Tibial nerve (tissue), 4 donors: ENCODE measurements at places on chromosomes 16 and 17.

GRCh38 chr17:49552070-49552751 lies 23.5 kb upstream of the NXPH3 start:
- DNase-seq = no peak

- no peak for DNase-seq
Measured at GRCh38 chr16:15606518-15607220, 36.3 kb downstream of the MARF1 start.

- DNase-seq = no peak
Measured at GRCh38 chr16:29662000-29662728, 883 bp upstream of the SPN start.

- no peak for DNase-seq
Measured at GRCh38 chr17:58224315-58224714, 5.3 kb upstream of the MKS1 start.

GRCh38 chr16:59514651-59515050 lies 780.5 kb upstream of the GOT2 start:
- DNase-seq = no peak

DNA sequence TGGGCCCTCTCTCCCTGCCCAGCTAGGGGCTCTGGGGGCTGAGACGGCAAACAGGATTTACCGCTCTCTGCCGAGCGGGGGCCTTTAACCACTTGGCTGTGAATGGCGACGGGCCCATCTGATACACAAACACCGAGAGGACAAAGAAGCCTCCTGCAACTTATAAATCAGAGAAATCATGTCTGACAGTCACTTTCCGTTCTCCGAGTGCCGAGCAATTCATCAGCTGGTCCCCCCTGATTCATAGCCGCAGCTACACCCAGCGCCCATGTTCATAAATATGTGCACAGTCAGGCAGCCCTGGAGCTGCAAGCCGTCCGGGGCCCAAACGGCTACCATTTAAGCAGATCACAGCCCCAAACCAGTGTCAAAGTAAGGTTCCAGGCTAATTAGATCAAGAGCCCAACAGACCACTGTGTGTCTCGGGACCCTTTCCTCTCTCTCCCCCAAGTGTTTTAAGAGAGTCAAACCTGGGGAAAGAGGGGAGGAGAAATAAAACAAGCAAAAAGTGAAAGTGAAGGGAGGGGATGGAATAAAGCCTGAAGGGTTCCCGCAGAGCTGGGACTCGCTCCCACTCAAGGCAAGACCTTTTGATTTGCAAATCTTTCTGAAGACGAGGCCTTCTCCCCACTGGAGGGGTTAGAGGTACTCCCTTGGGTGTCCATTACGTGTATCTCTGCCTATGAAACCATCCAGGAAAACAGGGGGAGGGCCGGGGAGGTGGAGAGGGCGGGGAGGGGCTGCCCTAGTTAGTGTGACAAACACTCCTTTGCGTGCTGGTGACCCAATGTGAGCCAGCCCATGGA lies 154.7 kb downstream of the C16orf78 start:
- DNase-seq = no peak

DNA sequence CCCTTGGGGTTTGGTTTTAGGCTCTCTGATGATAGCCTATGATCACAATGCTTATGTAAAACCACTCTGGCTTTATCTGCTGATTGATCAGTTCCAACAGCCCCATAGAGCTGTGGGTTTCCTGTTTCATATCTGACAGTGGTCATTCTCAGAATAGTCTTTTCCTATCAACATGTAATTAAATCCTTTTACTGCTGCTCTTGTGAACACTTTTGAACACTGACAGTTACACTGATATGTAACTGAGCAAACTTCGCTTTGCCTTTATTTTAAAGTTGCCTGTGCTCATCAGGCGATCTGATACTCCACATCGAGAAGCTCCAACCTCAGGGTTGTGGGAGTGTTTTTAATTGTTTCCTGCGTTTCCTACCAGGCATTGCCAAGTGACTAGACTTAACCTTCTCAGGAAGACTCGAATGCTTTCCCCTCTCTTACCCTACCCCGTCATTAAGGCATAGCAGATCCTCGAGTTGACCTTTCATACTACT lies 17.3 kb upstream of the CLEC18B start:
- DNase-seq = no peak

DNA sequence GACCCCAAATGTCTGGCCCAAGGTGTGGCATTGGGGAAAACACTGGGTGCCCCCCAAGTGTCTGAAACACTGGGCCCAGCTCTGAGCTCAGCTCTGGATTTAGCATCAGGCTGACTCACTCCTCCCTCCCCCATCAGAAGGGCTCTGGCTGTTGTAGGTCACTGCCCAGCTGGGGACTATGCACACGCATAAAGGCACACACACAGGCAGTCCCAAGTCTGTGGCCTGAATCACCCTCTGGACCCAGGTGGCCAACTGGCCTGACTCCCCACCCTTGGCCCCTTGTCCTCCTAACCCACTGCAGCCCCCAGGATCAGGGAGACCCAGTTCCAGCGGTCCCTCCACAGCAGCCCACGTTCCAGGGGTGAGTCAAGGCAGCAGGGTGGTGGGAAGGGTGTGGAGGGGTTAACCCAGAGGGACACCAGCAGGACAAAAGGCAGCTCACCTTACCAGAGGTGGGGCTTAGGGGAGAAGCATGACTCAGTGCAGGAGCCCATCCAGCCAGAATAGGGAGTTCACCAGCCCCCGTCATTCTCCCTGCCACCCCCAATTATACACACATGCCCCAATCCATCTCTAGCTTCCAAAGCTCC lies 47.0 kb downstream of the MYO18A start:
- DNase-seq = no peak

DNA sequence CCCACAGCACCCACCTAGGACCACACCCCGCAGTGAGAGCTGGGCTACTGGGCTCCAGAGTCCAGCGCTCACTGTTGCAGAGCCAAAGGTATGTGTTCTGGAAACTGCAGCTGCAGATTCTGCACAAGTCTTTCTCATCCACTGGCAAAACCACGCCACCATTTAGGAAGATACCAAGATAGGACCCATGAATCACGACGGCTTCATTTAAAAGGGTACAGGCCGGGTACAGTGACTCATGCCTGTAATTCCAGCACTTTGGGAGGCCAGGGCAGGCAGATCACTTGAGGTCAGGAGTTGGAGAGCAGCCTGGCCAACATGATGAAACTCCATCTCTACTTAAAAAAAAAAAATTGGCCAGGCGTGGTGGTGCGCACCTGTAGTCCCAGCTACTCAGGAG lies 18.8 kb downstream of the FOXF1 start:
- DNase-seq = no peak

GRCh38 chr17:75691371-75691791 lies 24.2 kb downstream of the SAP30BP start:
- no peak for DNase-seq

DNA sequence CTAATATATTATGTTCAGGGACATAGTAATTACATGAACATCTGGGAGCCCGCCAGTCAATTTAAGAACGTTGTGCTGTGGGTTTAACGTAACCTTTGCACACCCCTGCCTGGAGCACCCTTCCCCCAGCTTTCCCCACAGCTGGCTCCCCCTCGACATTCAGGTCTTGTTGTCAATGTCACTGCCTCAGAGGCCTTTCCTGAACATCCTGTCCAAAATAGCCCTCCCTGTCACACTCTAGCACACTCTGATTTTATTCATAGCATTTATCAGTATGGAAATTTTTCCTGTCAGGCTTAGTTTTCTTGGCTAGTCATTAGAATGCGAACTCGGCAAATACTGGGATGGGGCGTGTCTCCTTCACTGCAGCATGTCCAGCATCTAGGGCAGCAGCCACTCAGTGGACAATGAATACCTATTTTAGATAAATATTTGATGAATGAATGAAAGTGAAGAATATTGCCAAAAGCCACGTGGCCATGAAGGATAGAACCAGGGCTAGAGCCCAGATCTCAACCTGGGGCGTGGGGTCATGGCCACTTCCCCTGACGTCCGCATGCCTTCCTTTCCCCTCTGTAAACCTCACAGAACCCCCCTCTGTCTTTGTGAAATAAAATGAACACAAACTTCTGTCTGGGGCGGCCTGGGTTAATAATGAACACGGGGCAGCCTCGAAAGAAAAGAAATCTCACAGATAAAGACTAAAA lies 10.5 kb downstream of the PIK3R6 start:
- no peak for DNase-seq

- no peak for DNase-seq
Measured at GRCh38 chr17:15377616-15378015, 36.2 kb upstream of the TEKT3 start.

GRCh38 chr16:4826526-4826925 lies 20.6 kb downstream of the GLYR1 start:
- no peak for DNase-seq
